Spinal cord (tissue), 10 donors: ENCODE measurements at places on chromosomes 12 and 14. TPM values are rescaled to one million over a fixed set of nuclear protein-coding genes. Genes with fewer than 3 reads are reported as not detected.
A peak's percentile ranks its signal among the peaks of the same experiment; 100 is the strongest.

GRCh38 chr12:95767703-95768102, 22.9 kb downstream of the NTN4 start:
- no peaks in the 10 kb centered on the region for H3K4me1 ChIP-seq
- no peaks in the 10 kb centered on the region for H3K36me3 ChIP-seq
- H3K27me3 ChIP-seq: no peaks in the 10 kb centered on the region
- DNase-seq: no peak
- H3K4me3 ChIP-seq: no peak overlapping the region
- no peak overlapping the region for H3K27ac ChIP-seq

DNA sequence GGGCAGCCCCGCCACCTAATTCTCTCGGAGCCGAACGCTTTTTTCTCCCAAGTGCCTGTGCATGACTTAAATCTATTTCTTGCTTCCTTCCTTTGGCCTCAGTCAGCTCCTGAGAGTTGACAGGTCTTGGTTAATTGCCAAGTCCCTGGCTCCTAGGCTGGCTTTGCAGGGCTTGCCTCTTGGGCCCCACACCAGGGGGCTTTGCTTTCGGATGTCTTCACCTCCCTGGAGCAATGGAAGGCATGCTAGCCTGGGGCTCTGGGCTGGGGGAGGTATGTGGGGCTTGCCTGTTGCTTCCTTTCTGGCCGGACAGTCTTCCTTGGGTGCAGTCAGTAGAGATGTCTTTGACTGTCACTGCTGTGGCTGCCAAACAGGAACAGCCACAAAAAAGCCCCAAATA, 2.2 kb upstream of the KRT80 start:
- H3K4me1 ChIP-seq: peaks cover 51% of the 10 kb centered on the region
- no peak overlapping the region for H3K27ac ChIP-seq
- H3K36me3 ChIP-seq: no peaks in the 10 kb centered on the region
- H3K4me3 ChIP-seq: no peak overlapping the region
- no peak for DNase-seq
- H3K27me3 ChIP-seq: no peaks in the 10 kb centered on the region

- H3K27ac ChIP-seq: no peak overlapping the region
- H3K4me3 ChIP-seq: no peak overlapping the region
- no peaks in the 10 kb centered on the region for H3K27me3 ChIP-seq
- H3K36me3 ChIP-seq: peaks cover 68% of the 10 kb centered on the region
Observed at GRCh38 chr12:130435331-130435730, 97.6 kb downstream of the PIWIL1 start.

GRCh38 chr12:48183876-48184548, 568 bp downstream of the CCDC184 start:
- DNase-seq: no peak
- H3K4me3 ChIP-seq: peak overlapping the region; percentile 79
- H3K4me1 ChIP-seq: peaks cover 36% of the 10 kb centered on the region
- no peaks in the 10 kb centered on the region for H3K36me3 ChIP-seq
- H3K27ac ChIP-seq: peak overlapping the region; percentile 90

- H3K27ac ChIP-seq: no peak overlapping the region
- no peak overlapping the region for H3K4me3 ChIP-seq
- no peaks in the 10 kb centered on the region for H3K27me3 ChIP-seq
- peaks cover 16% of the 10 kb centered on the region for H3K36me3 ChIP-seq
- H3K4me1 ChIP-seq: peaks cover 8% of the 10 kb centered on the region
Observed at GRCh38 chr12:2451025-2451424, 343.7 kb upstream of the FKBP4 start.

- peaks cover 4% of the 10 kb centered on the region for H3K4me1 ChIP-seq
- H3K27me3 ChIP-seq: peaks cover 17% of the 10 kb centered on the region
- H3K4me3 ChIP-seq: no peak overlapping the region
Observed at GRCh38 chr12:53192531-53193021, 11.9 kb upstream of the CSAD start.

- H3K4me3 ChIP-seq: no peak overlapping the region
- no peak overlapping the region for H3K27ac ChIP-seq
- no peaks in the 10 kb centered on the region for H3K36me3 ChIP-seq
Observed at GRCh38 chr14:23117371-23118020, 1.6 kb downstream of the CEBPE start.

DNA sequence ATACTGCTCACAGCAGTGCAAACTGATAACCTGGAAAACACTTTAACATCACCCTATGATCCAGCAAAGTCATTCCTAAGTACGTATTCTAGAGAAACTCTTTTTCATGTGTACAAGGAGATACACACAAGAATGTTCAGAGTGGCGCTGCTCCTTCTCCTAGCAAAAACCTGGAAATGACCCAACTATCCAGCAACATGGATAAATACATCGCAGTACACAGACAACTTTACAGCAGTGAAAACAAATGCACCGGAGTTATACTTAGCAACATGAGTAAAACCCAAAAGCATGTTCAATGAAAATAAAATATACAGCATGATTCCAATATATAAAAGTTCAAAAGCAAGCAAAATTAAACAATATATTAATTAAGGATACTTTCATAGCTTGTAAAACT, 18.7 kb downstream of the SART3 start:
- no peaks in the 10 kb centered on the region for H3K4me1 ChIP-seq
- H3K4me3 ChIP-seq: no peak overlapping the region
- no peaks in the 10 kb centered on the region for H3K27me3 ChIP-seq
- H3K27ac ChIP-seq: no peak overlapping the region
- peaks cover 28% of the 10 kb centered on the region for H3K36me3 ChIP-seq

DNA sequence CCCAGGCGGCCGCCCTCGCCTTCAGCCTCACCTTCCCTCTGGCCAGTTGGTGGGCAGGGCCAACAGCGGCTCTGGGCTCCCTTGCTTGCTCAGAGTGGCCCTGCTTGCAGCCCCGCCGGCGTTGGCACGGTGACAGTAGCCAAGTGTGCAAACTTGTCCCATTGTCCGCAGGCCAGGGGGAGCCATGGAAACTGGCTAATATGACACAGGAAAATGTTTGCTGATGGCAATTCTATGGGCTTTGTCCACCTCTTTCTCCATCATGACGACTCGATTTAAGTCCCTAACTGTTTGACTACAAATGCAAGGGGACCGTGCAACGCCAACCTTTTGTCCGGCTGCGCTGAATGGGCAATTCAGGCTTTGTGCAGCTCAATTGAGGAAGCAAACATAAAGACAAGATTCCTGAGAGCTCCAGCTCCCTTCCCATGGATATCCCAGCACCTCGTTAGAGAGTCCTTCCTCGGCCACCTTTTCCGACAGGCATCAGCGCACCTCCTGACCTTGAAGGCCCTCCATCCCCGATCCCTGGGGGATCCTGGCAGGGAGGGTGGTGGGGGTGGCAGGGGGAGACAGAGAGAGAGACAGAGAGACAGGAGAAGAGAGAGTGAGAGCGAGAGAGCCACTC, 785 bp upstream of the FAM181A start:
- peak overlapping the region; percentile 86 for H3K27ac ChIP-seq
- peak; percentile 74 for DNase-seq
- peaks cover 67% of the 10 kb centered on the region for H3K4me1 ChIP-seq
- no peak overlapping the region for H3K4me3 ChIP-seq

- H3K27ac ChIP-seq: no peak overlapping the region
- H3K36me3 ChIP-seq: no peaks in the 10 kb centered on the region
- H3K4me3 ChIP-seq: no peak overlapping the region
- H3K4me1 ChIP-seq: peaks cover 8% of the 10 kb centered on the region
- peak; percentile 50 for DNase-seq
Observed at GRCh38 chr14:94689218-94689984, 77.2 kb downstream of the SERPINA3 start.

- DNase-seq: no peak
- H3K4me1 ChIP-seq: peaks cover 8% of the 10 kb centered on the region
- H3K36me3 ChIP-seq: no peaks in the 10 kb centered on the region
Observed at GRCh38 chr12:7113389-7113871, 4.4 kb upstream of the C1RL start.

- no peaks in the 10 kb centered on the region for H3K36me3 ChIP-seq
- H3K4me3 ChIP-seq: no peak overlapping the region
- DNase-seq: peak; percentile 43
- no peak overlapping the region for H3K27ac ChIP-seq
- no peaks in the 10 kb centered on the region for H3K27me3 ChIP-seq
- peaks cover 20% of the 10 kb centered on the region for H3K4me1 ChIP-seq
Observed at GRCh38 chr14:85579942-85580341, 50.0 kb downstream of the FLRT2 start.

DNA sequence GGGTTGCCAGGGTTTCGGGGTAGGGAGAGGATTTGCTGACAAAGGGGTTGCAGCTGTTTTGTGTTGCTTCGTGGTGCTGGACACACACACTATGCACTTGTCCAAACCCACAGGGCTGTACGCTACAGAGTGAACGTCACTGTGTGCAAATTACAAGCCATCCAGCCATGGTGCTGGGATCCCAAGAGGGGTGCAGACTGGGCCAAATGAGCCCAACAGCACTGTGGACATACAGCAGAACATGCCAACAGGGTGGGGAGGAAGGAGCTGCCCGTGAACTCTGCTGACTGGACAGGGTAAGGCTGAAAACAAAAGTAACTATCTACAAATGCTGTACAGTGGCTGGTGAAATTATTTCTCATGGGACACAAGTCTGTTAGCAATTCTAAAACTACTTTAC, 25.2 kb downstream of the POLE start:
- DNase-seq: no peak
- peaks cover 77% of the 10 kb centered on the region for H3K36me3 ChIP-seq
- H3K4me1 ChIP-seq: no peaks in the 10 kb centered on the region
- H3K4me3 ChIP-seq: no peak overlapping the region
- no peak overlapping the region for H3K27ac ChIP-seq
- H3K27me3 ChIP-seq: no peaks in the 10 kb centered on the region

- H3K27me3 ChIP-seq: no peaks in the 10 kb centered on the region
- H3K36me3 ChIP-seq: no peaks in the 10 kb centered on the region
- no peak overlapping the region for H3K27ac ChIP-seq
- H3K4me3 ChIP-seq: no peak overlapping the region
- peaks cover 4% of the 10 kb centered on the region for H3K4me1 ChIP-seq
Observed at GRCh38 chr12:779745-780734, 27.7 kb downstream of the WNK1 start.

DNA sequence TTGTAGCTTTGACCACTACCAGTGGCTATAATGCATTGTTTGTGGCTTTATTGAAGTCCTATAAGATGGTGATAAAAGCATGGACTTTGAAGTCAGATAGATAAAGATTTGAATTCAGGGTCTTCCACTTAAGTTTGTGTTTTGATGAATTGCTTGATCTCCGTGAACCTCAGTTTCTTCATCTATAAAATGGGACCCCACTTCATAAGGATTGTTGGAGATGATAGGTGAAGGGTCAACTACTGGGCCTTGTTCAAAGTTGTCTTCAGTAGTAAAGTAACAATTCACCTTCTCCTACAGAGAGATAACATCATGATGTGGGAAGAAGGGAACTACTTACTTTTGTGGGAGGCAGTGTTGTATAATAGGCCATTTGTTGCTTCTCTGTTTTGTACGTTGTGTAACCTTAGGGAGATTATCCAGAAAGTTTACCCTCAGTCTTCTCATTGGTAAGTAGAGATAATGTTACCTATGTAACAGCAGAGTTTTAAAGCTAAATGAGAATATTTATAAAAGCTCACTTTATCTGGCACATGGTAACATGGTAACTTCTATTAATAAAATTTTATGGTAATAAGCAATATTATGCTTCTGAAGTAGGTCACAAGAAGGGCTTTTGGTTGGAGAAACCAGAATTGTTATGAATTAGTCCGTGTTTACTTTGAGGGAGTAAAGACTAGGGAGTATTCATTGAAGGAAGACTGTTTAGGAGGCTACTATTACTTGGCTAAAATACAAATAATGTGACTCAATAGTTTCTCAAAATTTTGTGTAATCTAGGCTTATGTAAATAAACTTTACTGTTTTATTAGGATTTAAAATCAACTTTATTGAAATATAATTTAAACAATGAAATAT, 15.1 kb downstream of the ADIPOR2 start:
- H3K4me1 ChIP-seq: no peaks in the 10 kb centered on the region
- no peak overlapping the region for H3K4me3 ChIP-seq
- H3K27ac ChIP-seq: no peak overlapping the region

Gene CFAP54
- total RNA-seq: 16.2 TPM

Gene PHETA1
- total RNA-seq: 3.4 TPM

Gene MIP
- total RNA-seq: not detected

Gene KRT77
- total RNA-seq: 0.06 TPM
